ENCODE measurements at places on chromosomes 3 and 15. TPM values are rescaled to one million over a fixed set of nuclear protein-coding genes. Genes with fewer than 3 reads are reported as not detected.

GRCh38 chr15:65033659-65034269 is 4.3 kb upstream of the MTFMT start:
- no peaks in the 10 kb centered on the region for H3K36me3 ChIP-seq
- no peak overlapping the region for H3K4me3 ChIP-seq
- DNase-seq = no peak
- H3K4me1 ChIP-seq = peaks cover 3% of the 10 kb centered on the region
- no peaks in the 10 kb centered on the region for H3K27me3 ChIP-seq

DNA sequence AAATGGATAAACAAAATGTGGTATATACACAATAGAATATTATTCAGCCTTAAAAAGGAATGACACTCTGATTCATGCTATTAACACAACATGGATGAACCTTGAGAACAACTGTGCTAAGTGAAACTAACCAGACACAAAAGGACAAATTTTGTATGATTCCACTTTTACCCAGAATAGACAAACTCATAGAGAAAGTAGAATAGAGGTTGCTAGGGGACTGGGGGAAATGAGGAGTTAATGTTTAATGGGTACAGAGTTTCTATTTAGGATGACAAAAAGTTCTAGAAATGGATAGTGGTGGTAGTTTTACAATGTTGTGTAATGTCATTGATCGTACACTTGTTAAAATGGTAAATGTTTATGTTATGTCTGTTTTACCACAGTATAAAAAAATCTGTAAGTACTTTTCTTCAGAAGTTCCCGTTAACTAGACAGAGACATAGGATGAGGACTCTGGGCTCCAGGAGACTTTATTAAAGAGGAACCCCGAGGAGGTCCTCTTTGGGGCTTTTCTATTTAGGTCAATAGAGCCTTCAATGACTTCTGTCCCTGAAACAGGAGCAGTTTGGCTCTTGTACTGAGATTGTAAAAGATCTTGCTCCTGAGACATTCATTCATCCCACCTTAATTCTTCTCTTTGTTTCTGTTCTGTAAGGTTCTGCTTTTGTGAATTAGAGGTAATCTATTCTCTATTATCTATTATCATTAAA is 24.5 kb downstream of the ABHD6 start:
- H3K27me3 ChIP-seq = no peaks in the 10 kb centered on the region
- H3K27ac ChIP-seq = no peak overlapping the region
- no peaks in the 10 kb centered on the region for H3K36me3 ChIP-seq
- DNase-seq = no peak

DNA sequence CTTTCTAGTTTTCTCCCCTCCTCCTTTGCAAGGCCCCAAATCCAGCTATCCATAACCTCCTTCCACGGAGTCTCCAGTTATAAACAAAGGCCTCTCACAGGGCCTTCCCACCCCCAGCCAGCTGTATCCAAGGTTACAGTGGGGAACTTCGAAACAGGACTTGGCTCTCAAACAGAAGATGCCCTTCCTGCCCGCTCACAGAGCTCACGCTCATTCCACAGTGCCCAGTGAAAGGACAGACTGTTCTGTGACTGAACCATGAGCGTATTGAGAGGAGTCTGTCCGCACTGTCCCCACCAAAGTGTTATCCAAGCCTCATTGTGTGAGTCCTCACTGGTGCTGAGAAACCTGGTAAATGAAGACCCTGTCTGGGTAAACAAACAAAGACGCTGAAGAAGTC is 35.4 kb downstream of the ARHGAP31 start:
- no peak overlapping the region for H3K4me3 ChIP-seq
- no peaks in the 10 kb centered on the region for H3K27me3 ChIP-seq
- DNase-seq = no peak
- H3K4me1 ChIP-seq = no peaks in the 10 kb centered on the region
- no peaks in the 10 kb centered on the region for H3K36me3 ChIP-seq
- H3K27ac ChIP-seq = no peak overlapping the region

STRIT1 gene
- total RNA-seq = not detected
